ENCODE measurements at places on chromosomes 7 and 10. TPM values are rescaled to one million over a fixed set of nuclear protein-coding genes. Genes with fewer than 3 reads are reported as not detected.
A peak's percentile ranks its signal among the peaks of the same experiment; 100 is the strongest.

DNA sequence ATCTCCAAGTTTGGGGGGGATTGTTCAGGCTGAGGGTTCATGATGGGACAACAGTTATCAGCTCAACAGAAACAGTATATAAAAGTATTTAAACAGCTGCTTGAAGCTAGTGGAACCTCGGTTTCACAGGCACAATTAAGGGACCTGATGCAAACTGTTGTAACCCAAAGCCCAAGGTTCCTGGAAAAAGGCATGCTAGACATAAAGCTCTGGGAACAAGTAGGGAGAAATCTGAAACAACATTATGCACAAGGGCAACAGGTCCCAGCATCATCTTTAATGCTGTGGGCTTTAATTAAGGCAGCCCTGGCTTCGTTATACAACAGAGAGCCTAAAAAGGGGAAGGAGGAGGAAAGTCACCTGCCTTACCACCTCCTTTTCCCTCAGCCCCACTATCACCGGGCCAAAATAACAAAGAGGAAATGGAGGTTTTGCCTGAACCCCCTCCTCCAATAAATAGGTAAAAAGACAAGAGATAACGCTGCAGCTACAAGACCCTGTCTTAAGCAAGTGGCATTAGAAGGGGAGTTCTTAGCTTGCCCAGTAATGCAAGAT, 83.2 kb upstream of the GPR22 start:
- peak overlapping the region; percentile 58 for H3K4me3 ChIP-seq
- peaks cover 14% of the 10 kb centered on the region for H3K36me3 ChIP-seq
- peaks cover 48% of the 10 kb centered on the region for H3K4me1 ChIP-seq
- no peaks in the 10 kb centered on the region for H3K27me3 ChIP-seq
- no peak for DNase-seq

Gene AGBL3
- total RNA-seq = 1.2 TPM

- H3K27me3 ChIP-seq = peaks cover 44% of the 10 kb centered on the region
- H3K36me3 ChIP-seq = no peaks in the 10 kb centered on the region
- H3K4me1 ChIP-seq = no peaks in the 10 kb centered on the region
- no peak for DNase-seq
- no peak overlapping the region for H3K4me3 ChIP-seq
- no peak overlapping the region for H3K27ac ChIP-seq
Measured at GRCh38 chr7:1388703-1389335, 70.5 kb downstream of the MICALL2 start.

- no peak for DNase-seq
- no peak overlapping the region for H3K27ac ChIP-seq
- peaks cover 40% of the 10 kb centered on the region for H3K27me3 ChIP-seq
- no peak overlapping the region for H3K4me3 ChIP-seq
- peaks cover 6% of the 10 kb centered on the region for H3K4me1 ChIP-seq
Measured at GRCh38 chr7:128940494-128941322, 3.0 kb downstream of the IRF5 start.

- H3K27ac ChIP-seq = no peak overlapping the region
- no peaks in the 10 kb centered on the region for H3K36me3 ChIP-seq
- DNase-seq = no peak
- no peak overlapping the region for H3K4me3 ChIP-seq
Measured at GRCh38 chr7:116161728-116162127, 48.6 kb upstream of the TES start.

DNA sequence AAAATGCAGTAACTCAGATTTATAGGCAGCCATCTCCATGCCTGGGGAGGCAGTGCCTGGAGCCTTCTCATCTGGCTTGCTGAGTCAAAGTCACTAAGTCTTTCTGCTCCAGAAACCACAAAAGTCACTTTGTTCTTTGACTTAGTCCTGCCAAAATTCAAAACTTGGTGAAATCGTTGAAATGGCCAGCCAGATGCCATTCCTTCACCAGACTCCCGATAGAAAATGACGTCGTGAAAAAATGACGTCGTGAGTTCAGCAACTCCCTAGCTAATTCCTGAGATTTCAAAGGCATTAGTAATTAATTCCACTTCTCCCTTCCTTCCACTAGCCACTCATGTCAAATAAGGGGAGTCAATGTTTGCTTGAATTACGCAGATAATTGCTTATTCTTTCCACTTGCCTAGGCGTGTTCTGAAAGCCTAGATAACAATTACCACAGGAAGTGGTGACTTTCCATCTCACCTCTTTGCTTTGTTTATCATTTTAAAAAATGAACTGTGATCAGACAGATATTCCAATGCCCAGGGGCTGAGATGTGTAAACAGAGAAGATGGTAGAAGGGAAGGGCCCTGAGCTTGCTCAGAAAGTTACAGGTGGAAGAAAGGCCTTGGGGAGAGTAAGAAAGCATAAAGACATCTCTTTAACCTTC, 48.5 kb upstream of the OSBPL3 start:
- H3K4me3 ChIP-seq = peak overlapping the region; percentile 67
- H3K4me1 ChIP-seq = peaks cover 90% of the 10 kb centered on the region
- peak; percentile 90 for DNase-seq

Gene GPR158
- total RNA-seq = not detected

DNA sequence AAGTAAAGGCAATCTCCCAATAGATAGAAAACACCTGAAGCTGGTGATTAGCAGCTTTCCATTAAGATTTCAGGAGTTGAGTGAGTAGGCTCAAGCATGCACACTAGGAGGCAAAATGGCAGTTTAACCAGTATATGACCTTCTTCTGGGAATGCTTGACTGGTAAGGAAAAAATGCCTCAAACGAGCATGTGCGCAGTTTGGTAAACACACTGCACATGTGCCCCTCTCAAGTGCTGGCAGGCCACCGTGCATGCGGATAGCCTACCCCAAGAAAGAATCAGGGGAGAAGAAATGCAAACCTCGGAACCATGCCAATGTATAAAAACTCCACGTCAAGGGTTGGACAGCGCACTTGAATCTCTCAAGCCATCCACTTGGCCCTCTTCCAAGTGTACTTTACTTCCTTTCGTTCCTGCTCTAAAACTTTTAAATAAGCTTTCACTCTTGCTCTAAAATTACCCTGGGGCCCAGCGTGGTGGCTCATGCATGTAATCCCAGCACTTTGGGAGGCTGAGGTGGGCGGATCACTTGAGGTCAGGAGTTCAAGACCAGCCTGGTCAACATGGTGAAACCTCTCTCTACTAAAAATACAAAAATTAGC, 98.8 kb upstream of the CDK1 start:
- no peak for DNase-seq
- H3K27me3 ChIP-seq = peaks cover 8% of the 10 kb centered on the region
- H3K4me1 ChIP-seq = no peaks in the 10 kb centered on the region
- H3K4me3 ChIP-seq = no peak overlapping the region

DNA sequence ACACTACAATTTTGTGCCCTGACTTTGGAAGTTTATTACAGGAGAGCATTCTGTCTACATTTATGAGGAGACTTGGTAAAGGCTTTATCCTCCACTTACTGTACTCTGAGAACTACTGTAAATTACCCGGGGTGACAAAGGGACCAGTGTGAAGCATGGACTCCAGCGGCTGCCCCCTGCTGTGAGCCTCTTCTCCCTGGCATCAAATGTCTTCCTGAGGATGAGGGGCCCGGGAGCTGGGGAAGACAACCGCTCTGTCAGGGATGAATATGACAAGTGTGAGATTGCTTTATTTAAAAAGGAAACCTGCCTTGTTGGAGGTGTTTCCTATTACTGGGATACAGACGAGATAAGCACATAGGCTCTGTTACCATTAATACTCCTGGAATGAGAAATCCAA, 714.8 kb downstream of the CCSER2 start:
- H3K27me3 ChIP-seq = no peaks in the 10 kb centered on the region
- H3K36me3 ChIP-seq = no peaks in the 10 kb centered on the region
- H3K27ac ChIP-seq = no peak overlapping the region
- no peak for DNase-seq

Gene GDF10
- total RNA-seq = not detected

Gene TFR2
- 0.36 TPM for total RNA-seq

DNA sequence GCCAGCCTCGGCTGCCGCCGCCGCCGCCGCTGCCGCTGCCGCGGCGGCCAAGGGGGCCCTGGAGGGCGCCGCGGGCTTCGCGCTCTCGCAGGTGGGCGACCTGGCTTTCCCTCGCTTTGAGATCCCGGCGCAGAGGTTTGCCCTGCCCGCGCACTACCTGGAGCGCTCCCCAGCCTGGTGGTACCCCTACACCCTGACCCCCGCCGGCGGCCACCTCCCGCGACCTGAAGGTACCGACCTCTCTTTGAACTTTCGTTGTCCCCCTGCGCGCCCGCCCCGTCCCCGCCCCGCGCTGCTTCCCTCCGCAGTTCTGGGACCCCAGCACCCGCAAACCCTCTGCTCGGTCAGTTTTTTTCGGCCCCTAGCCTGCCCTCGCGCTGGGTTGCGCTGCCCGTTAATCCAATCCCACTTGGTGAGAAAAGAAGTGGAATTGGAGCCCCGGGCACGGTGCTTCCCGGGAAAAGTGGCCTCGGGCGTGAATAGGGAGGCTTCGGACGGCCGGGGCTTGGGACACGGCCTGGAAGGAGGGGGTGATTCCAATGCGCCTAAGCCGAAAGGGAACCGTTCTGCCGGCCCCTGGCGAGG, 543 bp downstream of the HMX3 start:
- no peaks in the 10 kb centered on the region for H3K36me3 ChIP-seq
- H3K27me3 ChIP-seq = peaks cover 73% of the 10 kb centered on the region
- no peak for DNase-seq
- no peak overlapping the region for H3K4me3 ChIP-seq
- peaks cover 23% of the 10 kb centered on the region for H3K4me1 ChIP-seq

Gene TMEM72
- not detected for total RNA-seq

Gene NEUROD6
- not detected for total RNA-seq

GRCh38 chr10:74163319-74164068, 12.5 kb downstream of the ADK start:
- no peak for DNase-seq
- H3K36me3 ChIP-seq = 0 out of 2 replicates have a peak, but pooled peaks cover 4% of the 10 kb centered on the region
- H3K27me3 ChIP-seq = peaks cover 8% of the 10 kb centered on the region
- H3K4me1 ChIP-seq = peaks cover 30% of the 10 kb centered on the region
- H3K4me3 ChIP-seq = no peak overlapping the region

Gene SKAP2
- total RNA-seq = 10.1 TPM

GRCh38 chr10:91313796-91314485, 93.5 kb downstream of the PCGF5 start:
- peaks cover 24% of the 10 kb centered on the region for H3K4me1 ChIP-seq
- peaks cover 8% of the 10 kb centered on the region for H3K27me3 ChIP-seq
- peak; percentile 33 for DNase-seq
- H3K27ac ChIP-seq = peak overlapping the region; percentile 67

DNA sequence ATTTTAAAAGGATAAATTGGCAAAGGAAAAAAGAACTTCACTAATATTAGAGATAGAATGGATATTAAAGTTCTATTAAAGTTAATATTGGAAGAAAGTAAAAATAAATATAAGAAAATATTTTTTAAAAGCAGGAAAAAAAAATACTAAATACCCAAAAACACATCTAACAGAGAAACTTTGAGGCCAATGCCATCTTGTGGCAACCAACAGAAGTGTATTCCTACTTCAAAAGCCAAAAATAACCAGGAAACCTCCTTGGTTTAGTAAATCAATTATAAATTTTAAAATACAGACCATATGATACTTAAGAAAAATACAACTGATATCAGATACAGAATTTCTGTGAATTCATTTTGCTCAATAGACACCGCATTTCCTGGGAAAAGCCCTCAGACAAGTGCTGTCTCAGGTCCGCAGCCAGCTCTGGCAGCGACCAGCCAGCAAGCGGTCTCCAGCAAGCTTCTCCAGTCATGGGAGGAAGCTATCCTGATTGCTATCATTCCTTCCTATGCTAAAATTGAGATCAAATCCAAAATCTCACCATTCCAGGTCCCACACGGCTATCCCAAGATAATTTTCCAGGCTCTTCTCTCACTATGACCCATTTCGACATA, 65.3 kb downstream of the LMBR1 start:
- H3K27me3 ChIP-seq = no peaks in the 10 kb centered on the region
- H3K4me3 ChIP-seq = no peak overlapping the region
- no peaks in the 10 kb centered on the region for H3K36me3 ChIP-seq
- H3K4me1 ChIP-seq = no peaks in the 10 kb centered on the region
- H3K27ac ChIP-seq = no peak overlapping the region

- no peak overlapping the region for H3K4me3 ChIP-seq
- peaks cover 30% of the 10 kb centered on the region for H3K4me1 ChIP-seq
- H3K27ac ChIP-seq = no peak overlapping the region
Measured at GRCh38 chr7:44432381-44432977, 58.0 kb downstream of the NUDCD3 start.

- peaks cover 6% of the 10 kb centered on the region for H3K4me1 ChIP-seq
- no peak for DNase-seq
- H3K27me3 ChIP-seq = no peaks in the 10 kb centered on the region
- no peak overlapping the region for H3K27ac ChIP-seq
- no peak overlapping the region for H3K4me3 ChIP-seq
Measured at GRCh38 chr10:61302124-61302523, 151.1 kb downstream of the TMEM26 start.

- DNase-seq = peak; percentile 98
- peak overlapping the region; percentile 93 for H3K27ac ChIP-seq
- peaks cover 9% of the 10 kb centered on the region for H3K27me3 ChIP-seq
- H3K4me3 ChIP-seq = peak overlapping the region; percentile 64
- peaks cover 100% of the 10 kb centered on the region for H3K4me1 ChIP-seq
- H3K36me3 ChIP-seq = peaks cover 77% of the 10 kb centered on the region
Measured at GRCh38 chr10:80158598-80159127, 26.1 kb downstream of the PLAC9 start.

Gene CDNF
- total RNA-seq = 1.2 TPM

Gene MYO1G
- total RNA-seq = not detected

Gene SFTPA1
- not detected for total RNA-seq

GRCh38 chr10:86443936-86444335, 77.3 kb upstream of the GRID1 start:
- no peaks in the 10 kb centered on the region for H3K27me3 ChIP-seq
- H3K4me3 ChIP-seq = no peak overlapping the region
- peaks cover 47% of the 10 kb centered on the region for H3K36me3 ChIP-seq
- DNase-seq = peak; percentile 7

- DNase-seq = no peak
- no peaks in the 10 kb centered on the region for H3K4me1 ChIP-seq
- no peak overlapping the region for H3K4me3 ChIP-seq
- H3K27me3 ChIP-seq = no peaks in the 10 kb centered on the region
- no peaks in the 10 kb centered on the region for H3K36me3 ChIP-seq
Measured at GRCh38 chr10:20970708-20971107, 73.6 kb upstream of the NEBL start.

Gene STEAP2
- 14.3 TPM for total RNA-seq

Gene FFAR4
- total RNA-seq = not detected

DNA sequence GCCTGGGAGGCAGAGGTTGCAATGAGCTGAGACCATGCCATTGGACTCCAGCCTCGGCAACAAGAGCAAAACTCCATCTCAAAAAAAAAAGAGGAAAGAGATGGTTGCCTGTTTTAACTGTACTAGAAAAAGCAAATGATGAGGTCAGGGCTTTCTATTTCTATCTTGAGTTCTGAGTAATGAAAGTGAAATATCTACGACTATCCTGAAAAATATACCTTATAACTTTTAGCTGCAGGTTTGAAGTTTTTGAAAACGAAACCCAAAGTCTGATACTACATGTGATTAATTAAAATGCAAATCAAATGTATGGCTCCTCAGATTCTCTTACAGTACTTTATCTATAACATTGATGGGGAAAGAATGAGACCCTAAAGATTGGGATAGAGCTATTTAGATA, 636.2 kb upstream of the LRRN3 start:
- H3K36me3 ChIP-seq = no peaks in the 10 kb centered on the region
- H3K4me3 ChIP-seq = peak overlapping the region; percentile 1
- H3K4me1 ChIP-seq = peaks cover 29% of the 10 kb centered on the region
- no peak for DNase-seq
- no peaks in the 10 kb centered on the region for H3K27me3 ChIP-seq

Data from HFFc6 (cell line).